T-cell (primary cell): ENCODE measurements at places on chromosomes 6 and 20. TPM values are rescaled to one million over a fixed set of nuclear protein-coding genes. Genes with fewer than 3 reads are reported as not detected.

- no peaks in the 10 kb centered on the region for H3K4me1 ChIP-seq
- H3K27ac ChIP-seq, result no peak overlapping the region
- H3K4me3 ChIP-seq, result no peak overlapping the region
- H3K36me3 ChIP-seq, result no peaks in the 10 kb centered on the region
- H3K27me3 ChIP-seq, result no peaks in the 10 kb centered on the region
These were observed 44.1 kb upstream of the RIN2 start for GRCh38 chr20:19713822-19714578.

- H3K36me3 ChIP-seq, result no peaks in the 10 kb centered on the region
- no peak overlapping the region for H3K4me3 ChIP-seq
- H3K27ac ChIP-seq, result no peak overlapping the region
- no peaks in the 10 kb centered on the region for H3K4me1 ChIP-seq
- H3K27me3 ChIP-seq, result no peaks in the 10 kb centered on the region
These were observed 73.0 kb upstream of the ENPP5 start for GRCh38 chr6:46243754-46244153.

- peaks cover 21% of the 10 kb centered on the region for H3K4me1 ChIP-seq
- H3K4me3 ChIP-seq, result peak overlapping the region; percentile 35
- H3K27ac ChIP-seq, result no peak overlapping the region
- H3K27me3 ChIP-seq, result peaks cover 78% of the 10 kb centered on the region
- H3K36me3 ChIP-seq, result no peaks in the 10 kb centered on the region
These were observed 26.1 kb upstream of the HLA-E start for GRCh38 chr6:30463242-30463641.

- H3K27me3 ChIP-seq, result peaks cover 3% of the 10 kb centered on the region
- no peaks in the 10 kb centered on the region for H3K4me1 ChIP-seq
- no peak for DNase-seq
- H3K36me3 ChIP-seq, result no peaks in the 10 kb centered on the region
These were observed 221.4 kb upstream of the PLN start for GRCh38 chr6:118326712-118327111.

GRCh38 chr6:66623050-66623449 lies 916.0 kb upstream of the EYS start:
- no peaks in the 10 kb centered on the region for H3K36me3 ChIP-seq
- no peak overlapping the region for H3K4me3 ChIP-seq
- no peaks in the 10 kb centered on the region for H3K27me3 ChIP-seq
- no peaks in the 10 kb centered on the region for H3K4me1 ChIP-seq
- no peak for DNase-seq
- no peak overlapping the region for H3K27ac ChIP-seq

GRCh38 chr6:151546941-151547659 lies 53.3 kb downstream of the CCDC170 start:
- H3K4me3 ChIP-seq, result no peak overlapping the region
- no peak for DNase-seq
- H3K27me3 ChIP-seq, result no peaks in the 10 kb centered on the region
- no peaks in the 10 kb centered on the region for H3K36me3 ChIP-seq
- no peaks in the 10 kb centered on the region for H3K4me1 ChIP-seq

DNA sequence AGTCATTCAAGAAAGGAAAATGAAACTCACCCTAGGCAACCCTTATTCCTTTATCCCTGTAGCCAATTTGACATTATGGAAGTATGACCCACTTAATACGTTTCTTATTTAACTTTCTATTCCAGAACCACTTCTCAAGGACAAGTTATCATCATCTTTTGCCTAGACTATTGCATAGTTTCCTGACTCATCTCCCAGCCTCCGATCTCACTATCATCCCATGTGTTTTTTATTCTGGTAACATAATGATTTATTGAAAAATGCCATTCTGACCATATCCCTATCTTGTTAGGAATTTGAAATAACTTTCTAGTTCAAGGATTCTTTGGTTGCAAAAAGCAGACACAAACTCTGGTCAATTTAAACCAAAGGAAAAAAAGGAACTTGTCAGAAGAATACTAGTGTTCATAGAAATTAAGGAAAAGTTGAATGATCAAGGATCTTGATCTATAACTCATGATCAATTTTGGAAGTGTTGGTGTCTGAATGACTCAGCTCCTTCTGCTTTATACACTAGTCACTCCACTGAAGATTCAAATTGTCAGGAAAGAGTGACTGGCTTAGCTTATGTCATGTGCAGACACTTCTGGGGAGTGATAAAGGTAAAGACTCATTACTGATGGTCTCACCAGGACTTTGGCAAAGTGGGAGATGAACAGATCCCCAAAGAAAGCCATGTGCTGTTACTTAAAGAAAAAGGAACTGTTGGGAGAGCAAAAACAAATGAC lies 8.5 kb upstream of the TINAG start:
- no peak overlapping the region for H3K4me3 ChIP-seq
- H3K27me3 ChIP-seq, result no peaks in the 10 kb centered on the region
- DNase-seq, result no peak
- no peak overlapping the region for H3K27ac ChIP-seq
- H3K36me3 ChIP-seq, result no peaks in the 10 kb centered on the region

GRCh38 chr20:47500554-47500953 lies 1.1 kb upstream of the NCOA3 start:
- no peaks in the 10 kb centered on the region for H3K36me3 ChIP-seq
- H3K4me3 ChIP-seq, result no peak overlapping the region
- no peak for DNase-seq
- no peak overlapping the region for H3K27ac ChIP-seq
- H3K4me1 ChIP-seq, result peaks cover 14% of the 10 kb centered on the region

DNA sequence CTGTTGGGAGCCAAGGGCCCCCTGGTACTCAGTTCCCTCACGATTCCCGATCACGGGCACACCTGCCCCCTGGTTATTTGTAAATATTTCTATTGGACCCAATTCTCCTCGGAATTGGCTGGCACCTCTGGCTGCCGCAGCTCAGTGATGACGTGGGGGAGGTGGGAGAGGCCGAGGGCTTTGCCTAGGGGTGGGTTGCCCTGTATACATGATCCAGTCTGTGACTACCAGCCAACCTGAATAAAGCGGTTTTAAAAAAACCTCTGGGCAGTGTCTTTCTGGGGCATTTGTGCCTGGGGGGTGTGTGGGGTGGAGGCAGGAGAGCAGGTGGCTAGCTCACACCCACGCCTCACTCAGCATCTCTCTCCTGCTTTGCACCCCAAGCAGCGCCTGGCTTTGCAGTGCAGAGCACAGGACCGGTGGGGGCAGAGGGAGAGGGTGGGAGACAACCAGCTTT lies 42.2 kb downstream of the VSTM2L start:
- H3K27me3 ChIP-seq, result no peaks in the 10 kb centered on the region
- H3K27ac ChIP-seq, result no peak overlapping the region
- H3K36me3 ChIP-seq, result no peaks in the 10 kb centered on the region

- no peak for DNase-seq
- no peaks in the 10 kb centered on the region for H3K27me3 ChIP-seq
- H3K27ac ChIP-seq, result no peak overlapping the region
- H3K4me3 ChIP-seq, result no peak overlapping the region
- H3K36me3 ChIP-seq, result peaks cover 87% of the 10 kb centered on the region
These were observed 34.3 kb downstream of the UQCC2 start for GRCh38 chr6:33677143-33677660.

GRCh38 chr6:164013480-164014208 lies 599.1 kb downstream of the QKI start:
- no peaks in the 10 kb centered on the region for H3K27me3 ChIP-seq
- no peaks in the 10 kb centered on the region for H3K36me3 ChIP-seq
- DNase-seq, result no peak
- no peak overlapping the region for H3K27ac ChIP-seq
- H3K4me1 ChIP-seq, result no peaks in the 10 kb centered on the region

DNA sequence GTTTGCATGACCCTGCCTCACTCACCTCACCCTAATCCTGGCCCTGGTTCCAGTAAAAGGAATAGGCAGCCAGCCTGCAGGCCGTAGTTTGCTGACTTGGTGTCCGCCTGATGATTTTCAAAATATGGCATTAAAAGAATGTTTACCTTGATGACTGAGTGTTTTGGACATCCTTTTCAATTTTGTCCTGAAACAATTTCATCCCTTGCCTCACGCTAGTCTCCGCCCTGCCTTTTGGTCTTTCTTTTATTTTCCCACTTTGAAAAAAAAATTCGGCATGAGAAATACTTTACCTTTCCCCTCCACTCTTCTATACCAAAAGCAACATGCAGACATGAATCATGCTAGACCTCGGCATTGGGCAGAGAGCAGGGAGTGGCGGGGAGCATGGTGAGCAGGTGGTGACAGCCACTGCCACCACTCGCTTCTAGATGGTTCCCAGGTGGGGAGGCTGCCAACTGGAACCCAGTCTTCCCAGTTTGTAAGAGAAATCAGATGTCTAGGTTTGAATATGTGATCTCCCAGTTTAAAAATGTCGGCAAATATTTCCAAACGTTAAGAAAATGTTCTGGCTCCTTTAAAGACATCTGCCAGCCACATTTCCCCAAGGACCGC lies 9.4 kb downstream of the CD40 start:
- H3K27ac ChIP-seq, result no peak overlapping the region
- H3K36me3 ChIP-seq, result no peaks in the 10 kb centered on the region
- H3K27me3 ChIP-seq, result peaks cover 33% of the 10 kb centered on the region
- H3K4me1 ChIP-seq, result no peaks in the 10 kb centered on the region
- no peak for DNase-seq

GRCh38 chr6:159759645-159760044 lies 2.2 kb upstream of the ACAT2 start:
- DNase-seq, result no peak
- H3K36me3 ChIP-seq, result peaks cover 38% of the 10 kb centered on the region
- no peaks in the 10 kb centered on the region for H3K27me3 ChIP-seq

- H3K27me3 ChIP-seq, result peaks cover 32% of the 10 kb centered on the region
- DNase-seq, result no peak
- no peaks in the 10 kb centered on the region for H3K4me1 ChIP-seq
- no peak overlapping the region for H3K4me3 ChIP-seq
These were observed 225.5 kb downstream of the SYNDIG1 start for GRCh38 chr20:24694727-24695528.

- DNase-seq, result no peak
- H3K4me3 ChIP-seq, result no peak overlapping the region
- no peaks in the 10 kb centered on the region for H3K27me3 ChIP-seq
- no peaks in the 10 kb centered on the region for H3K4me1 ChIP-seq
- H3K27ac ChIP-seq, result no peak overlapping the region
These were observed 64.1 kb upstream of the BEND6 start for GRCh38 chr6:56890683-56891429.

GRCh38 chr6:91705646-91706045 lies 1118.8 kb upstream of the MAP3K7 start:
- H3K4me1 ChIP-seq, result no peaks in the 10 kb centered on the region
- H3K4me3 ChIP-seq, result no peak overlapping the region
- no peaks in the 10 kb centered on the region for H3K36me3 ChIP-seq
- H3K27ac ChIP-seq, result no peak overlapping the region
- no peak for DNase-seq
- no peaks in the 10 kb centered on the region for H3K27me3 ChIP-seq

GRCh38 chr6:105618247-105618646 lies 215.4 kb upstream of the PREP start:
- no peak overlapping the region for H3K27ac ChIP-seq
- no peak overlapping the region for H3K4me3 ChIP-seq
- DNase-seq, result no peak
- H3K27me3 ChIP-seq, result no peaks in the 10 kb centered on the region
- H3K4me1 ChIP-seq, result no peaks in the 10 kb centered on the region

ANKEF1 gene
- 1.9 TPM for total RNA-seq

ELOVL2 gene
- total RNA-seq, result 0.12 TPM

TBXT gene
- not detected for total RNA-seq

CCN2 gene
- total RNA-seq, result 1.2 TPM

LY6G6F gene
- total RNA-seq, result not detected

FGD2 gene
- 7.4 TPM for total RNA-seq

TINAG gene
- not detected for total RNA-seq

BIRC7 gene
- not detected for total RNA-seq

HLA-DQB2 gene
- 0.70 TPM for total RNA-seq

SAMD5 gene
- total RNA-seq, result not detected

CST11 gene
- not detected for total RNA-seq

TP53TG5 gene
- total RNA-seq, result not detected

GABRR2 gene
- 1.5 TPM for total RNA-seq

IRAK1BP1 gene
- total RNA-seq, result 3.2 TPM

OTOR gene
- total RNA-seq, result not detected

PEX3 gene
- total RNA-seq, result 12.2 TPM

RBPJL gene
- total RNA-seq, result not detected
